ENCODE measurements at places on chromosomes 11 and 22.

- DNase-seq: peak; percentile 88
These were observed 49.9 kb downstream of the STIM1 start for GRCh38 chr11:3905080-3905953.

GRCh38 chr11:120501976-120502755 is 9.4 kb upstream of the GRIK4 start:
- no peak for DNase-seq

- DNase-seq: no peak
These were observed 19.6 kb upstream of the MOGAT2 start for GRCh38 chr11:75697906-75698581.

GRCh38 chr11:114773541-114774338 is 95.4 kb downstream of the NXPE2 start:
- DNase-seq: no peak

- DNase-seq: no peak
These were observed 458.4 kb upstream of the CCDC179 start for GRCh38 chr11:23318670-23319069.

DNA sequence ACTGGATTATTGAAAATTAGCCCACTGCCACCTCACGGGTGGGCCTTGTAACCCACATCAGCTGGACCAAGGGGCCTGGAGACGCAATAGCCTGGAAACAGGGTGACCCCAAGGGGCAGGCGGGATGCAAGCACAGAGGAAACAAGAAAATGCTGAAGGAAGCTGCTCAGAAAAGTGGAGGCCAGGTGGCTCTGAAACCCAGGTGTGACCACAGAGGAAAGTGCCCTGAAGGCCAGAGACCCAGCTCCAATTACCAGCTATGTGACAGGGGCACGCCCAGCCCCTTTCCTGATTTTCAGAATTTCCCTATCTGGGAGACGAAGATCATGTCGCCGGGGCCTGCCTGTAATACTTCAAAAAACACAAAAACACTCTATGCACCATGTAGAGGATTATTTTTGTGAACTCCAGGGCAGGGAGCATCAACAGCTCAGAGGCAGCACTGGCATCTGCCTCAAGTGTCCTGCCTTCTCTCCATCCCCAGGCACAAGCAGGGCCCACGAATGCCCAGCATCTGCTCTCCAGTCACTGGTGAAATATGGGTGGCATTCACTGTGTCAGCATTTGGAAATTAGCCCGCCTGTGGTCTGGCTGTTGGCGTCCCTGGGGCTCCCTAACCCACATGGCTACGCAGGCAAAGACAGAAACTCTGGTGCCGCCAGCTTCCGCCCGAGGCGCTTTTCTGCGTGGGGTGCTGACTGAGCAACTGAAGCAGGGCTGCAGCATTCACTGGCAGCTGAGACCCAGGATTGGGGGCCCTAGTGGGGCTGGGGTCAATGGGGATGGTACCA is 6.3 kb downstream of the KCNJ1 start:
- no peak for DNase-seq

DNA sequence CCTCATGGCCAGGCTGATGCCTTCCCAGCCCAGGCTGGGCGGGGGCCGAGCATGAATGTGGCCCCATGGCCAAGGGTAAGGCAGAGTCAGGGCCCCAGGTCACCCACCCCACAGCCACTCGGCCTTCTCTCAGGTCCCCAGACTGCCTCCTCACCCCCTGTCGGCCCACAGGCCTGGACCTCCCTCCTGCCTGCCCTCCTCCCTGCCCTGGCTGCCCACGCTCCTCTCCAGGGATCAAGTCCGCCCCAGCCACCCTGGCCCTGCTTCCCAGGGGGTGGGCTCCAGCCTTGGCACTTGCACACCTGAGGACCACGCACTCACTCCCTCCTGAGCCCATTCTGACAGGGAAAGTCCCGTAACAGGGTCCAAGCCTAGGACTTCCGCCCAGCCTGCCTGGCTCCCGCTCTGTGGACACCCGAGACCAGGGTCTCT is 37.8 kb upstream of the TH start:
- no peak for DNase-seq

All from inflammatory macrophage (primary cell).